ENCODE measurements at places on chromosomes 6 and 20.

DNA sequence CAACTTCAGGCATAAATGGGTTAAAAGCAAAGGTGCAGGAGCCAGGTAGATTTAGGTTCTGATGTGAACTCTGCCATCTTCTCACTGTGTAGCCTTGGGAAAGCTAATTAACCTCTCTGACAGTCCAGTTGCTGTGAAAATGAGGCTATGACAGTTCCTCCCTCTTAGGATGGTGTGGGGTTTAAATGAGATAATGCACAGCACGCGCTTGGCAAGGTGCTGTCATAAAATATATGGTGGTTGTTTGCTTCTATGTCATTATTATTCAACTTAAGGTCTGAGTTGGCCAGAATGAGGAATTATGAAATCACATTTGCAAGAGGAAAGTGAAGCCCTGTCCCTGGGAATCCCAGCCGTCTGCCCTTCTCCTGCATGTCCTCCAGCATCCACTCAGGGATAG, 15.5 kb upstream of the BCAS1 start:
- no peak for DNase-seq
- H3K27me3 ChIP-seq, result no peaks in the 10 kb centered on the region
- H3K4me1 ChIP-seq, result peaks cover 3% of the 10 kb centered on the region
- no peak overlapping the region for H3K4me3 ChIP-seq
- H3K36me3 ChIP-seq, result no peaks in the 10 kb centered on the region
- no peak overlapping the region for H3K27ac ChIP-seq

GRCh38 chr6:165841153-165841558, 178.1 kb upstream of the PDE10A start:
- H3K27ac ChIP-seq, result no peak overlapping the region
- no peaks in the 10 kb centered on the region for H3K36me3 ChIP-seq
- no peak overlapping the region for H3K4me3 ChIP-seq
- H3K27me3 ChIP-seq, result no peaks in the 10 kb centered on the region
- DNase-seq, result no peak

GRCh38 chr6:139277161-139277560, 14.6 kb downstream of the TXLNB start:
- DNase-seq, result no peak
- H3K4me3 ChIP-seq, result no peak overlapping the region
- H3K27me3 ChIP-seq, result no peaks in the 10 kb centered on the region
- H3K27ac ChIP-seq, result no peak overlapping the region
- no peaks in the 10 kb centered on the region for H3K4me1 ChIP-seq
- no peaks in the 10 kb centered on the region for H3K36me3 ChIP-seq

DNA sequence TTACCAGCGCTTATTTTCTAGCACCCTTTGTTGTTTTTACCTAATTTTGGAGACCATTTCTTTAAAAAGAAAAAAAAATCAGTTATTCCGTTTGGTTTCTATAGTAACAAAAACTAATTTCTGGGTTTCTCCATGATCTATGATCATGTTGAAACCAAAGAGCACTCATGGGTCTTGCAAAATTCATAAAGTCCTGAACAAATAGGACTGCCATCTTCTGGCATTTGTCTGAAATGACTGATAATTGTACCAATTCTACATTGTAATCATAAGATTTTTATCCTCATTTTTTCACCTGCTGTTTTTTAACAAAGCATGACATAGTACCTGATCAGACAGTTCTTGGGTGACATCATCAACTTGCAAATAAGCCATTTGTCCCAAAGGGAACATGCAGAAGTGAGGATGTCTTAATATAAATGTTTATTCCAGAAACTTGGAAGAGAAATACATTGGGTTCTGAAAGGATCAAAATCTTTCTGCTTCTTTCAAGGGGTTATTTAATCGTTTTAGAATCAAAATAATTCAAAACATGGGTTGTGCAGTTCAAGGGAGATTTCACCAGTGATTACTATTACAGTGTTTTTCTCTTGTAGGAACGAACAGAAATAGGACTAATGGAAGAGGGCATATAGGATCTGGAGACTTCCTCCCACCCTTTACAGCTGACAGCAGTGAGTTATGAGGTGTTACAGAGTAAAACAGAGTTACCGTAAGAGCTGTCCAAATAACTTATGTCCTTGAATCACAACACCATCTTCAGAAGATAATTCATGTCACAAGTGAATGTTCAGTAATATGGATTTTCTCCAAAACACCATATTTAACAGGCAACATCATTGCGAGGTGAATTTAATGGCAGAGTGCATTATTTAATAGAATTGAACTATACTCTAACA, 87.1 kb upstream of the GJE1 start:
- no peak for DNase-seq
- no peaks in the 10 kb centered on the region for H3K4me1 ChIP-seq
- H3K27me3 ChIP-seq, result no peaks in the 10 kb centered on the region
- no peaks in the 10 kb centered on the region for H3K36me3 ChIP-seq
- no peak overlapping the region for H3K4me3 ChIP-seq

- no peak overlapping the region for H3K4me3 ChIP-seq
- H3K27me3 ChIP-seq, result no peaks in the 10 kb centered on the region
- no peaks in the 10 kb centered on the region for H3K36me3 ChIP-seq
- no peaks in the 10 kb centered on the region for H3K4me1 ChIP-seq
These were observed 304.2 kb downstream of the TFAP2C start for GRCh38 chr20:56933331-56933698.

- DNase-seq, result no peak
- peaks cover 66% of the 10 kb centered on the region for H3K36me3 ChIP-seq
- H3K4me1 ChIP-seq, result peaks cover 18% of the 10 kb centered on the region
- H3K4me3 ChIP-seq, result no peak overlapping the region
These were observed 14.7 kb downstream of the UCKL1 start for GRCh38 chr20:63941282-63942081.

GRCh38 chr6:115932481-115932880, 128.2 kb downstream of the FRK start:
- H3K27me3 ChIP-seq, result no peaks in the 10 kb centered on the region
- no peaks in the 10 kb centered on the region for H3K4me1 ChIP-seq
- no peak for DNase-seq

DNA sequence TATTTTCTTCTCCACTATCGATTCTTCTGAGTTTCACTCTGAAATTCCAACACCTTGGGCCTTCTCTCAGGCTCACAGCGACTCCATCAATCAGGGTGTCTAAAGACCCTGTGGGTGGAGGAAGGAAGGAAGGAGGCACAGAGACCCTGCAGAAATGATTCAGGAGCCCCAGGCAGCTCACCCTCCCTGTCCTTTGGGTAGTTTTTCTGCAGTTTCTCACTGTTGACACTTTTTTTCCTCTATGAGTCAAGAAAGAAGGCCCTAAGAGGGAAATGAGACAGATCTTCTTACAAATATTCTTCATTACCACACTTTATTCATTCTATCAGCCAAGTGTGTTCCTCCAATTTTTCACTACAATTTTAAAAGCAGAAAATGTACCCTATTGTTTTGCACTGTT, 34.2 kb upstream of the TBXT start:
- peaks cover 8% of the 10 kb centered on the region for H3K27me3 ChIP-seq
- H3K27ac ChIP-seq, result no peak overlapping the region
- H3K36me3 ChIP-seq, result no peaks in the 10 kb centered on the region
- H3K4me1 ChIP-seq, result no peaks in the 10 kb centered on the region
- H3K4me3 ChIP-seq, result no peak overlapping the region

GRCh38 chr6:147577488-147577887, 69.0 kb downstream of the SAMD5 start:
- H3K27me3 ChIP-seq, result no peaks in the 10 kb centered on the region
- H3K4me1 ChIP-seq, result no peaks in the 10 kb centered on the region
- no peak for DNase-seq
- no peaks in the 10 kb centered on the region for H3K36me3 ChIP-seq
- H3K27ac ChIP-seq, result no peak overlapping the region

- H3K36me3 ChIP-seq, result no peaks in the 10 kb centered on the region
- no peak for DNase-seq
- no peak overlapping the region for H3K27ac ChIP-seq
- H3K4me1 ChIP-seq, result no peaks in the 10 kb centered on the region
These were observed 160.1 kb upstream of the QKI start for GRCh38 chr6:163254341-163254835.

DNA sequence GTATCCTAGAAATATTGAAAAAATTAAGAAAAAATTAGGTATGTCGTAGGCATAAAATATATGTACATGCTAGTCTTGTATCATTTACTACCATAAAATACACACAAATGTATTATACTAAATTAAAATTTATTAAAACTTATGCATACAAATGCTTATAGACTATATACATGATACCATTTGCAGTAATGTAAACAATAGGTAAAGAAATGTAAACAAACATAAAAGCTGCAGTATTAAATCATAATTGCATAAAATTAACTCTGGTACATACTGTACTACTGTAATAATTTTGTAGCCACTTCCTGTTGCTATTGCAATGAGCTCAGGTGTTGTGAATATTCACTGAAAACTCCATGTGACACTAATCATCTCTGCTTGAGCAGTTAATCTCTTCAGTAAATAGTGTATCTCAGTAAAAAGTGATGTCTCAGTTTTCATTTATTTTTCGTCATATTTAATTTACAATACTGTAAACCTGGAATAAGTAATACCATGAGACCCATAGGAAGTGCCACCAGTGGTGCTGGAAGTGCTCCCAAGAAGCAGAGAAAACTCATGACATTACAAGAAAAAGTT, 29.3 kb downstream of the RALGAPB start:
- H3K27ac ChIP-seq, result no peak overlapping the region
- H3K36me3 ChIP-seq, result peaks cover 12% of the 10 kb centered on the region
- no peaks in the 10 kb centered on the region for H3K27me3 ChIP-seq
- no peak for DNase-seq

DNA sequence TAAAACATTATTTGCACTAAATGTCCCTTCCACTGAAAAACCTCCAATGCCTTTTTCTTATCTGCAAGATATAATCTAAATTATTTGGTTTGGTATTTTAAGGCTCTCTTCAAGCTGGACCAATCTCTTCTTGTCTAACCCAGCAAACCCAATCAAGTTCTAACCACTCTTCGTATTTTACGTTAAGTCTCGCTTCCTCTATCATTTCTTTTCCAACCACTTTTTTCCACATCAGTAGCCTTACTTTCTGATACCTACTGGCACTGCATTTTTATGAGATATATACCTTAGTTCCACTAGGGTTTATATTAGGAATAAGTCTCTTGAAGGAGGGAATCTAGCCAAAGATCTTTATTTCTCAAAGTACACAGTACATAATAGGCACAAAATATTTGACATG, 19.1 kb downstream of the FBXL4 start:
- no peak overlapping the region for H3K27ac ChIP-seq
- no peak for DNase-seq
- H3K4me1 ChIP-seq, result no peaks in the 10 kb centered on the region
- peaks cover 2% of the 10 kb centered on the region for H3K36me3 ChIP-seq

GRCh38 chr6:24648276-24648675, 2.3 kb upstream of the KIAA0319 start:
- peaks cover 5% of the 10 kb centered on the region for H3K36me3 ChIP-seq
- no peak overlapping the region for H3K4me3 ChIP-seq
- H3K4me1 ChIP-seq, result peaks cover 8% of the 10 kb centered on the region
- no peak overlapping the region for H3K27ac ChIP-seq

- H3K27ac ChIP-seq, result no peak overlapping the region
- H3K36me3 ChIP-seq, result no peaks in the 10 kb centered on the region
- no peaks in the 10 kb centered on the region for H3K27me3 ChIP-seq
- DNase-seq, result no peak
- no peak overlapping the region for H3K4me3 ChIP-seq
These were observed 84.3 kb upstream of the NRN1 start for GRCh38 chr6:6090861-6091607.

GRCh38 chr6:134254118-134254517, 63.8 kb downstream of the SGK1 start:
- no peak for DNase-seq
- H3K27me3 ChIP-seq, result no peaks in the 10 kb centered on the region
- no peaks in the 10 kb centered on the region for H3K4me1 ChIP-seq
- H3K27ac ChIP-seq, result no peak overlapping the region

GRCh38 chr6:139271056-139271455, 20.7 kb downstream of the TXLNB start:
- no peak overlapping the region for H3K4me3 ChIP-seq
- DNase-seq, result peak; percentile 17
- no peaks in the 10 kb centered on the region for H3K27me3 ChIP-seq
- H3K27ac ChIP-seq, result no peak overlapping the region
- no peaks in the 10 kb centered on the region for H3K4me1 ChIP-seq
- no peaks in the 10 kb centered on the region for H3K36me3 ChIP-seq

DNA sequence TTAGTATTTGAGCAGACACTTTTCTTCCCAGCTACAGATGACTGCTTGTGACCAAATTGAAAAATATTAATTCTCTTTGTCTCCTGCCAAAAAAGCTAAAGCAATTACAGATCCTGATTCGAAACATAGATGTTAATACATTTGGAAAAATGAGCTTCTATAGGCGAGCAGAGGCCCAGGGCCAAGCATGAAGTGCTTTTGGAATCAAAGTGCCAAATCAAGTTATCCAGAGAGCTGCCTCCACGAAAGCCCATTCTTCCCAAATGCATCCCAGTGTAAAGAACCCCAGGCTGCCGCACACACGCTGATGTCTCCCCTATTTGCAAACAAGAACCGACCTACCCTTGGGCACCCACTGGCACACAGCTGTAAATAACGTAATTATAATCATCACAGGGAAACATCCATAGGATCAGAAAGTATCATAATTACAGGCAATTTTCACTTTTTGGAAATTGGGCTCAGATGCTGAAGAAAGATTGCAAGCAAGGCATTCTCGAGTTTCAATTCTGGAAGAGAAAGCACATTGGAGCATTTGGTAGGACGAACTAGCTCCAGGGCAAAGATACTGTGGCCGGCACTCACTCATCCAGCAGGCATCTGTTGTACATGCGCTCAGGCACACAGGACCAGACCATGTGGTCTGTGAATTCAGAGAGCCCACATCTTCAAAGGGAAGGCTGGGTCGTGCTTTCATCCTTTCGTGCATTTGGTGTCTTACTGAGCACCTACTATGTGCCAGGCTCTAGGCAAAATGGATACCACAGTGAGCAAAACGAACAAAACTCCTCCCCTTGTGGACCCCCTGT, 45.9 kb downstream of the BMP7 start:
- peak; percentile 46 for DNase-seq
- no peaks in the 10 kb centered on the region for H3K27me3 ChIP-seq
- no peak overlapping the region for H3K27ac ChIP-seq
- no peaks in the 10 kb centered on the region for H3K4me1 ChIP-seq
- H3K4me3 ChIP-seq, result no peak overlapping the region

DNA sequence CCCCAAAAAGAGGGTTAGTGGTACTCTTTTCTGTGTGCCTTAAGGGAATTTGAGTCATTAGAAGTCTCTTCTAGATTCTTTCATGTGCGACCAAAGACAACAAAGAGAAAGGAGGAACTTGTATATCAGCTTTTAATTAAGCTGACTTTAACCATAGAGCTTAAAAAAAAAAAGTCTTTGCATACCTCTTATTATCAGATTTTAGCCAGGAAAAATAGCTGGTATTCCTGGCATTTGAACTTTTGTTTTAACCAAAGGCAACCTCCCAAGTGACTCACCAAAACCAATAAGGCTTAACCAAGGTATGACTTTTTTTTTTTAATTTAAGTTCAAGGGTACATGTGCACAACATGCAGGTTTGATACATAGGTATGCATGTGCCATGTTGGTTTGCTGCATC, 375.0 kb downstream of the CDC5L start:
- H3K36me3 ChIP-seq, result peaks cover 2% of the 10 kb centered on the region
- H3K27ac ChIP-seq, result no peak overlapping the region

Measured in trophoblast cell (in vitro differentiated cells and primary cell).